ENCODE measurements at places on chromosomes 6 and 20. TPM values are rescaled to one million over a fixed set of nuclear protein-coding genes. Genes with fewer than 3 reads are reported as not detected.

The CABLES2 gene
- total RNA-seq: 1.7 TPM

The FAXC gene
- 3.2 TPM for total RNA-seq

DNA sequence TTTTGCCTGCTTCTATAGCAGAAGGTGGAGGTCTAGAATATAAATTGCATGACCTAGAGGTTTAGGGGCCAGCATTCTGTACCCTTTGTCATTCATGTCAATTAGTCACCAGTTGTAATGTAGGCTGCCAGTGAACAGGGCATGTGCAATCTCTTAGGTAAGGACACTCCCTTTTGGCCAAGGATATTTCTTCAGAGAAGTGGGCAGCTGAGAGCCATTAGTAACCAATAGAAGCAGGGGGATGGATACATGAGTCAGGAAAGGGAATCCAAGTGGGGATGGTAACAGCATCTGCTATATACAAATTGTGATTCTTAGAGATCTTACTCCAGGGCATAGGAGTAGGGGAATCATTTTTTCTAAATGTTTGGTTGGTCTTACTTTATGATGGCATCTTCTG lies 494.2 kb upstream of the JAG1 start:
- DNase-seq: no peak

- DNase-seq: no peak
These were observed 7.4 kb upstream of the IGF2R start for GRCh38 chr6:159961528-159961927.

DNA sequence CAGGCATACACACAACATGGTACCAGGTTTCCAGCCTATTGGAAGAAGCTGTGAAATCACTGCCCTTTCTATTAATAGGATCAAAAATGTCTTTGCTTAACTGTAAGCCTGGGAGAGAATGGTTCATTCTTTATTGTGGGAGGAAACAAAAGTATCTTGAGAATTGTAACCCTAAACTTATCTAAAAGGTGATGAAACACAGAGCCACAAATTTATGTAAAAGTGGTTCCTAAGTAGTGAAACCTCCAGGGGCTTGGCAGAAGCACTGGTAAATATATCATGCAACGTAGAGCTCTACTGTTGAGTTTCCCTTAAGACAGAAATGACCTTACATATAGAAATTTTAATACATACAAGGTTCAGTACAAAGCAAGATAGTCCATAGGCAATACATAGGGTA lies 17.2 kb upstream of the NOX3 start:
- no peak for DNase-seq

The CST5 gene
- not detected for total RNA-seq

The GPRC6A gene
- total RNA-seq: not detected

DNA sequence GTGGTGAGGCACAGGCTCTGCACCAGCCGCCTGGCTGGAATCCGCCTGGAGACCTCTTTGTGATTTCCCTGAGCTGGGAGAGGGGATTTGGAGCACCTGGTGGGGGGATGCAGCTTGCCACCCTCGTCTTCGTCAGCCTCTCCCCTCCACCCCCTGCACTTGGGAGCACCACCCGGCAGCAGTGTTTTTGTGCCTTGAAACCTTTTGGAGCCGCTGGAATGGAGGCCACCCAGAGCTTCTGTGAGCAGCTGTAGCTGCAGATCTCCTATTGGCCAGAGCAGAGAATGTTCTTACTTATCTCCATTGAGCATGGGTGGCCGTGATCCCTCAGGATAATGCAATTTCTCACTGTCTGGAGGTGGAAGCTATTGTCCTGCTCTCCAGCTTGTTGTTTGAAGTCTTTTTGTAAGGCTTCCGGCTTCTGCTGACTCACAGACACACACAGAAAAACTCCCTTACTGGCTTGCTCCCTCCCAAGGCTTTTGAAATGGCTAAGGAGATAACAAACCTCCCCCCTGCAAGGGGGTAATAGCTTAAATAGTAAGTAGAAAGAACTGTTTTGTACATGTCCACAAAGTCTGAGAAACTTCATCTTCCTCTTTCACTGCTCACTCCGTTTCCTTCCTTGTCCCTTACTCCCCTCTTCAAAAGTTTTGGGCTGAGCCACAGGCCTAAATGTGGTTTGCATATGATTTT lies 271.2 kb downstream of the PRL start:
- DNase-seq: no peak

DNA sequence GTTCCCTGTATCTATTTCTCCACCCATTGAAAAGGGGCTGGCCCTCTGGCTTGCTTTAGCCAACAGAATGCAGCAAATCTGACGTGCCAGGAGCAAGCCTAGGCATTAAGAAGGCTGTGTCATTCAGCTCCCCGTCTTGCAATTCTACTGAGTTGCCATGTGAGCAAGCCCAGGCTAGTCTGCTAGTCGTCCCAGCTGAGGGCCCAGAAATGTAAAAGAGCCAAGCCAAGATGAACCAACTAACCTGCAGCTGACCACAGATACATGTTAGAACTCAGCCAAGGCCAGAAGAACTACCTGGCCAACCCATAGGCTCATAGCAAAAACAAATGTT lies 30.1 kb downstream of the PREP start:
- no peak for DNase-seq
